ENCODE measurements at places on chromosomes 13 and 19.

DNA sequence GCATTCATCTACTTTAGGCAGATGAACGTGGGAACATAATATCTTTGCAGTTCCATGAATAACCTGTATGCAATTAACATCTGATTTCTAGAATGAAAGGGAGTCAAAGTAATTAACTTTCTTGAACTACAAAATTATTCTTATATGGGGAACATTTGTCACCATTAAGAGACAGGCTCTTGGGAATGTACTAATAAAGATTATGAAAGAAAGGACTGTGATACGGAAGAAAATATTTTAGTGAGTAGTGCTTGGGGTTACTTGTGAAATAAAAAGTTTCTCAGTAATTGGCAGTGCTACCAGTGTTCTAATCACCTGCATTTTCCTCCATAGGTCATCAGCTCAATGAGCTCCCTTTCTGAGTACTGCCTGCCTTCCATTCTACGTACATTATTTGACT is 85.4 kb downstream of the FRY start:
- no peak for DNase-seq

- no peak for DNase-seq
Measured at GRCh38 chr13:95341441-95341840, 40.2 kb upstream of the ABCC4 start.

DNA sequence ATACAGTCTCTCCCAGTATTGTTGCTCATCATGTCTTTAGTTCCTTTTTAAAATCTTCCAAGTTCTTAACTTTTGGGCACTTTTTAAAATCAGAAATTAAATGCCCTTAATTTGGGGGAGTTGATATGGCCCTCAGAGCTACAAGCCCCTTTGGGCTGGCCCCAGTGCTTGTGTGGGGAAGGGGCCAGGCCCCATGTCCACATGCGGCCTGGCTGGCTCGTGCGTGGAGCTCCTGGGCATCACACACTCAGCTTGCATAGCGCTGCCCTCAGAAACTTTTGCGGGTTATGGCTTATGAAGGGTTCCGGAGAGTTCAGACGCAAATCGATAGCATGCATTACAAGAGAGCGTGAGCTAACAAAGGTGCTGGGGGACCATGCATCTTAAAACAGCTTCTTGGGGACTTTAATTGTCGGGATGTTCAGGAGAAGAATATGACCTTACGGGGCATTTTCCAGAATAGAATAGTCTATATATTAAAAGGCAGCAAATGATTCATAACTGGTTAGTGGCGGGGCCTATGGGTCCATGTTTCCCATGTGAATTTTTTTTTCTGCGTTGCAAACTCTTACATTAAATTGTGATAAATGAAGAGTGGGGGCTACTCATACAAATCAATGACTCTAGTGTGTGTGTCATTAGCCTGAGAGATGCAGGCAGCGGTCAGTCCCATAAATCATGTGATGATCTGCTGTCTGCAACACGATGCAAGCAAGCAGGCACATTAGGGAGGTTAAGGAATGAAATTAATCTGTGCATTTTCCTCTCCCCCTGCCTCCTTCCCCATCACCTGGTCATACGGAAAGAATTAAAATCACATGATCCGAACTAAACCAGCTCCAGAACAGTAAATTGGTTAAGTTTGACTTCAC is 185.8 kb upstream of the TSHZ3 start:
- DNase-seq = no peak

DNA sequence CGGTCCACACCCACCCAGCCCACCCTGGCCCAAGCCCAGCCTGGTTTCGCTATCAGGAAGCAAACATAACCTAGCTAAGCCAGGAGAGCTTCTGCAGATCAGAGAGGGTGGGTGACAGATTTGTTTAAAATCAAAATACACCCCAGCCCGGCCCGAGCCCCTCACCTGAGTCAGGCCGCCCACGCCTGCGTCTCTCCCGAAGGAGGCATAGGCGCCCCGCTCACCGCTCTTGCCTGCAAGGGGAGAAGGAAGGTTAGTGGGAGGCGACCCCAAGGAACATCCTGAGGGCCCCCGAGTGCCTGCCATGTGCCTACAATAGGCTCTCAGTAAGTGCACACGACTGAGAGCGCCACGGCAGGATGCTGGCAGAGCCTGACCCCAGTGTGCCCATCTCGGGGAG is 21.9 kb upstream of the UQCR11 start:
- no peak for DNase-seq

- peak; percentile 85 for DNase-seq
Measured at GRCh38 chr13:52846567-52847321, 1.7 kb downstream of the PCDH8 start.

GRCh38 chr13:37187105-37187504 is 81.6 kb upstream of the CSNK1A1L start:
- no peak for DNase-seq

- DNase-seq = no peak
Measured at GRCh38 chr13:47503475-47503874, 497.6 kb downstream of the SUCLA2 start.

- DNase-seq = no peak
Measured at GRCh38 chr13:52750713-52751112, 11.1 kb upstream of the CNMD start.

DNA sequence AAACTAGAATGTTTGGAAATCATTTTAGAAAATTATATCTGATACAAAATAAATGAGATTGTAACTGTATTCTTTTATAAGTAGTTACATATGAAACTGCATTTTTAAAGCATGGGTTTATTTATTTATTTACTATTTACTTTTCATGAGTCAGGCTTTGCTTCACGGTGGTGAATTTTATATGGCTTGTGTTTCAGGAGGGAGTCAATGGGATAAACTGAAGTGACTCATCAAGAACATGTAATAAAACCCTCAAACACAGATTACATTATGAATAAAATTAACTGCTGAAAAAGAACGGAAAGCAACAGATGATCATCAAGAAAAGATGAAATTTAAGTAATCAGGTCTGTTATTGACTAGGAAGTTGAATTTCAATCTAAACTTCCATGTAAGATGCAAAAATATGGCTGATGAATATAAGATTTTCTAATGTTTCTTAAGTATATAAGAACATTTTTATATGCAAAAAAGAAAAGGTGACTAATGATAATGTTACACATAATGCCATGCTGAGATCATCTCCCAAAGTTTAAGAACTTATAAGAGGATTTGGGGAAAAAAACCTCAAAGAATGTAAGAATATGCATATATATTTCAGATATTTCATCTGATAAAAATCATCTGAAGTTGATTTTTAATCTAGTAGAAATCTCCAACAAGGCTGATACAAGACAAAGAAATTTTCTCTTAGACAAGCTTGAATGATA is 383.6 kb downstream of the SLITRK1 start:
- no peak for DNase-seq

DNA sequence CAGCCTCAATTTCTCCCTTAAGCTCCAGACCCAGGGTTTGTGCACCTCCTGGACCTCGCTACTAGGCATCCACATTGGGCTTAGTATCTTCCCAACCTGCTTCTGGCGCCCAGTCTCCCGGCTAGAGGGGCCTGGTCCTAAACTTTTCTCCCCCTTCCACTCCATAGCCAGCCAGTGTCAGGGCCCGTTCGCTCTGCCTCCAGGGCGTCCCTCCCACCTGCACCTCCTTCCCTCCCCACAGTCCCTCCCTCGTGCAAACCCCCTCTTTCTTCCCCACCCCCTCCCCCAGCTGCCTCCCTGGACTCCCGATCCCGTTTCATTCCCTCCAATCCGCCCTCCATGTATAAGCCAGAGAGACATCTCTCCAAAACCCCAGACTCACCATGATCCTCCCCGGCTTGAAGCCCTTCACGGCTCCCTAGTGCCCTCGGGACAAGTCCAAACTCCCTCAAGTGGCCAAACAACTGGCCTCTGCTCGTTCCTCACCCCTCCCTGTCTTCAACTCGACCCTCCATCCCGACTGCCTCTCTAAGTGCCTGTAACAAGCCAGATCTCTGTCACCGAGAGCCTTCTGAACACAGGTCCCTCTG is 997 bp upstream of the SAMD4B start:
- no peak for DNase-seq

All from neuronal stem cell (in vitro differentiated cells).